Peyer's patch (tissue), 4 donors: ENCODE measurements at places on chromosomes 1 and 21.

DNA sequence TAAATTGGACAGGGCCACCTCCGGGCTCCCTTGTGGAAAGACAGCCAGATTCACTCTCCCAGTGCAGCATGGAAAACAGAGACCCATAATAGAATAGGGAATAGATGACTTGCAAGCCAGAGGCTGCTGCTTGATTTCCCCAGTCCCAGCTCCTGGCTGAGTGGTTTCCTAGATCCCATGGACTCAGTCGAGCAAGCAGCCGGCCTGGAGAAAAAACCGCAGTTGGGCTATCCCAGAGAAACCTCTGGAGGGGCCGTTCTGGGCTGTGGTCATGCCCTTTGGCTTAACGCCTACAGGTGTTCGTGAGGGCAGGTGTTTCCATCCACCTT, 61.7 kb downstream of the ELK4 start:
- H3K27ac ChIP-seq, result no peak overlapping the region
- H3K4me3 ChIP-seq, result no peak overlapping the region
- no peak for DNase-seq
- H3K4me1 ChIP-seq, result peaks cover 9% of the 10 kb centered on the region

GRCh38 chr1:153942766-153943549, 3.6 kb downstream of the DENND4B start:
- no peak for DNase-seq
- H3K4me1 ChIP-seq, result no peaks in the 10 kb centered on the region
- H3K27ac ChIP-seq, result no peak overlapping the region
- H3K36me3 ChIP-seq, result peaks cover 60% of the 10 kb centered on the region
- H3K4me3 ChIP-seq, result no peak overlapping the region

- no peaks in the 10 kb centered on the region for H3K27me3 ChIP-seq
- H3K27ac ChIP-seq, result peak overlapping the region; percentile 49
- H3K4me1 ChIP-seq, result peaks cover 18% of the 10 kb centered on the region
- DNase-seq, result peak; percentile 89
- no peak overlapping the region for H3K4me3 ChIP-seq
These were observed 8.3 kb upstream of the SLC2A1 start for GRCh38 chr1:42966688-42967612.

- H3K27me3 ChIP-seq, result no peaks in the 10 kb centered on the region
- H3K36me3 ChIP-seq, result no peaks in the 10 kb centered on the region
- H3K4me3 ChIP-seq, result no peak overlapping the region
- no peak for DNase-seq
- H3K4me1 ChIP-seq, result no peaks in the 10 kb centered on the region
These were observed 30.9 kb downstream of the ERG start for GRCh38 chr21:38467374-38467773.

GRCh38 chr1:48251821-48252220, 29.3 kb downstream of the SLC5A9 start:
- H3K27me3 ChIP-seq, result no peaks in the 10 kb centered on the region
- H3K36me3 ChIP-seq, result no peaks in the 10 kb centered on the region
- no peaks in the 10 kb centered on the region for H3K4me1 ChIP-seq
- H3K27ac ChIP-seq, result no peak overlapping the region

GRCh38 chr1:6093071-6093470, 47.4 kb downstream of the KCNAB2 start:
- H3K27me3 ChIP-seq, result no peaks in the 10 kb centered on the region
- DNase-seq, result no peak
- no peak overlapping the region for H3K4me3 ChIP-seq
- H3K27ac ChIP-seq, result no peak overlapping the region
- H3K36me3 ChIP-seq, result no peaks in the 10 kb centered on the region

DNA sequence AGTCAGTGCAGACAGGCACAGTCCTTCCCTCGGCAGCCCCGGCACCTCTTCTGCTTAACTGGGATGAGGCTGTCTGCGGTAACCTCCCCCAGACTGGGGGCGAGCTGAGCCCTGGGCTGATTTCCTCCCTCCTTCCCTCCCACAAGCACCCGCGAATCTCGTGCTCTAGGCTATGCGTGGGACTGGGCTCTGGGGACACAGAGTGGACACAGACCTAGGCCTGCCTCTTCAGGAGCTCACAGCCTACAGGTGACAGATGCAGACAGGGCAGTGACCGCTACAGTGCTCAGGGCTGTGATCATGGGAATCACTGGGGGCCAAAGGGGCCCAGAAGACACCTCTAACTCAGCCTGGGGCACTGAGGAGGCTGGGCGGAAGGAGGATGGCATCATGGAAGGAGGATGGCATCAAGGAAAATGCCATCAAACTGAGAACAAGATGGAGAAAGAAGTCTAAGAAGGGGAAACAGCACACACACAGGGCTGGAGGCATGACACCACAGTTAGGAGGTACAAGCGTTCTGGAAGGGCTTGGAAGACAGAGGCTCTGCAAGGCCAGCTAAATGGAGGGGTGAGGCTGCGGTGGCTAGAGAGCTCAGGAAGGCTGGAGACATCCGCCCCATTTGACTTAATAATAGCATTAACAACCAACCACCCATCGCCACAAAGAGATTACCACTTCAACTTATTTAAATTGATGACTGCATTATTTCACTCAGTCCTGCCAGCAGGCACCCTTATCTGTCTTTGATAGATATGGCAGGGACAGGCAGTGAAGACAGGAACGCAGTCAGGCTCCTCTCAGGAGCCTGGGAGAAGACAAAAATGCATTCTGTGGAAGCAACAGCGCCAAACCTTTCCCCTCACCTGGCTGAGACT, 4.2 kb downstream of the TTC39A start:
- H3K36me3 ChIP-seq, result no peaks in the 10 kb centered on the region
- no peak overlapping the region for H3K4me3 ChIP-seq
- H3K27ac ChIP-seq, result no peak overlapping the region
- no peaks in the 10 kb centered on the region for H3K27me3 ChIP-seq

- no peaks in the 10 kb centered on the region for H3K27me3 ChIP-seq
- H3K4me1 ChIP-seq, result no peaks in the 10 kb centered on the region
- peak; percentile 25 for DNase-seq
These were observed 80.3 kb upstream of the ARTN start for GRCh38 chr1:43853161-43853921.

DNA sequence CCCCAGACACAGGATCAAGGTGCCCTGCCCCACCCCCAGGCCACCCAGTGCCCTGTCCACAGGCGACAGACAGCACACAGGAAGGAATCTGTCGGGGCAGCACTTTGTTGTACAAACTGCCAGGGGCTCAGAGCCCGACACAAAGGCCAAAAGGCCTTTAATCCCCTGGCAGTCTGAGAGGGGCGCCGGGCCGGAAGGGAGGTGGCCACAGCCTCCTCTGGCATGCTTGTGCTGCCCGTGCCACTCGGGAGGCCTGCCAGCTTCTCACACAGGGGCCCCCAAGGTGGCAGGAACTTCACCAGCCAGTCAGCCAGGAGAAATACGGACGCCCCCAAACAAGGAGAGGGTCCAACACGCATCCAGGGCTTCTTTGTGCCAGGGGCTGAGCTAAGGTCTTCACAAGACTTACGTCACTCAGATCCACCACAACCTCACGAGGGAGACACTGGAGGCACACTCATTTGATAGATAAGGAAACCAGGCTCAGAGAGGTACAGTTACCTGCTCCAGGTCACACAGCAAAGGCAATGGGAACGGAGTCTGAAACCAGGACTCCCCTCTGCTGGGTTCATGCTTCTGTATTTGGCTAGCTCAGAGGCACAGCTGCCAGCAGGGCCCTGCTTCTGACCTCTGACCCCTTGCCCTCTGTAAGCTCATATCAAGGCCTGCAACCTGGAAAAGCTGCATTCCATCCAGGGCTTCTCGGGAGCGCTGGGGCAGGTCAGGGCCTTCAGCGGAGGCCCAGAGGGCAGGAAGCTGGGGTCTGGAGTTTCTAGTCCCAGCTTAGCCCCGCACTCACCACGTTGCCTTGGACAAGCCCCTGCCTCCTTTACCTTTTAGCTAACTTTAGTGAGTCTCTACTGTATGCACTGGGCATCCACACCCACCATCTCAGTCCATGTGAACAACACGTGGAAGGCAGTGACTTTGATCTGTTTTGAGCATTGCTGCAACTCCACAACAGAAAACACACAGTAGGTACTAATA, 34.8 kb downstream of the HSPG2 start:
- H3K27ac ChIP-seq, result peak overlapping the region; percentile 33
- no peaks in the 10 kb centered on the region for H3K36me3 ChIP-seq
- peaks cover 92% of the 10 kb centered on the region for H3K4me1 ChIP-seq
- no peak for DNase-seq
- no peak overlapping the region for H3K4me3 ChIP-seq
- no peaks in the 10 kb centered on the region for H3K27me3 ChIP-seq

DNA sequence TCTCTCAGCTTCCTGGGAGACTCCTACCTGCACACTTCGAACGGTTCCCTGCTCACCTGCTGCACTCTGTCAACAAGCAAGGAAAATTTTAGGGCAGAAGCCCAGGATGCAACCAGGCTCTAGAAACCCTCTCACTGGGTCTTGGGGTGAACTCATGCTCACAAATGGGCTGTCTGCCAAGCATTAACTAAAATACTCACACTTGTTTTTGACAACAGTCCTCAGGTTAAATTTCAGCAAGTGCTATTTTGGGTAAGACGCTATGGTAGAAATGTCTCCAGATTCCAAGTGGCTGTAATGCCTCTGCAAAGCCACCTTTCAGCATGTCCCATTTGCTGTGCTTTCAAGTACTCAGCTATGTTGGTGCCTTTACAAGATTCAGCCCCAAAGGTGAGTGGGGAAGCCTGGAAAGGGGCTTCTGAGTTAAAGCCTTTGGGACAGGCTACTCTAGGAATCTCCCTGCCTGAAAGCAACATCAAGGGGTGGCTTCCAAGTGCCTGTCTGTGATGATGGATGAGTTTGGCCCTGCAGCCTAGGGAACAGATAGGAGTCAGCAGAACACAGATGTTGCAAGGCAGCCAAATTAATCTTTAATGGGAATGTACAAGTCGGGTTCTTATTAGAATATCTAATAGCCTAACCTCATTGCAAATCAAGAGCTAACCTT, 211.9 kb upstream of the SPAG17 start:
- no peak overlapping the region for H3K27ac ChIP-seq
- DNase-seq, result no peak
- H3K36me3 ChIP-seq, result no peaks in the 10 kb centered on the region
- no peaks in the 10 kb centered on the region for H3K4me1 ChIP-seq
- no peak overlapping the region for H3K4me3 ChIP-seq
- H3K27me3 ChIP-seq, result no peaks in the 10 kb centered on the region

DNA sequence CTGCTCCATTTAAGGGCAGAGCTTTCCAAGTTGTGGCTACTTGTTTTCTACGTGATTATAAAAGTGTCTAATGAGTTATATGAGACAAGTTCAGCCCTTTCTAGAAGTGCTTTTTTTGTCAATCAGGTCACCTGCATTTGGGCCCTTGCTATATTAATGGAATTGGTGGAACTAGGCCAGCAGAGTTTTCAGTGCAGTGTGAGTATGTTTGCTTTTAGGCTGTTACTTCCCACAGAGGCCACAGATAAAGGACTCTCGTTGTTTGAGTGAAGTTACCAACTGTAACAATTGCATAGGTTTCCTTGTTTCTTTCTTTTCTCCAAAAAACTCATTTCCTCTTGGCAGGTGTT, 10.9 kb downstream of the SMAP2 start:
- H3K27ac ChIP-seq, result peak overlapping the region; percentile 92
- peak overlapping the region; percentile 6 for H3K4me3 ChIP-seq
- no peaks in the 10 kb centered on the region for H3K27me3 ChIP-seq
- H3K4me1 ChIP-seq, result peaks cover 15% of the 10 kb centered on the region
- H3K36me3 ChIP-seq, result no peaks in the 10 kb centered on the region
- DNase-seq, result no peak

- H3K27me3 ChIP-seq, result no peaks in the 10 kb centered on the region
- no peak overlapping the region for H3K4me3 ChIP-seq
- no peak for DNase-seq
- H3K27ac ChIP-seq, result no peak overlapping the region
- peaks cover 40% of the 10 kb centered on the region for H3K4me1 ChIP-seq
These were observed 4.4 kb downstream of the HPCA start for GRCh38 chr1:32890516-32891240.

DNA sequence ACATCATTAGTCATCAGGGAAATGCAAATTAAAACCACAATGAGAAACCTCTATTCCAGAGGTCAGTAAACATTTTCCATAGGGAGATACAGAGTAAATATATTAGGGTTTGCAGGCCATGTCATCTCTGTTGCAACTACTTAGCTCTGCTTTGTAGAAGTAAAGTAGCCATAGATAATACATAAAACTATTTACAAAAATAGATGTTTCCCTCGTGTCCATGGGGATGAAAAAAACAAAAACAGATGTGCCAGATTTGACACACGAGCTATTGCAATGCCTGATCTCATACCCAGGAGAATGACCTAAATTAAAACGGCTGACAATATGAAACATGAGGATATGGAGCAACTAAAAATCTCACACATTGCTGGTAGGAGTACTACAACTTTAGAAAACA, 17.3 kb downstream of the LTN1 start:
- H3K4me1 ChIP-seq, result no peaks in the 10 kb centered on the region
- no peak overlapping the region for H3K27ac ChIP-seq
- no peak overlapping the region for H3K4me3 ChIP-seq
- no peaks in the 10 kb centered on the region for H3K36me3 ChIP-seq
- H3K27me3 ChIP-seq, result no peaks in the 10 kb centered on the region
- no peak for DNase-seq

DNA sequence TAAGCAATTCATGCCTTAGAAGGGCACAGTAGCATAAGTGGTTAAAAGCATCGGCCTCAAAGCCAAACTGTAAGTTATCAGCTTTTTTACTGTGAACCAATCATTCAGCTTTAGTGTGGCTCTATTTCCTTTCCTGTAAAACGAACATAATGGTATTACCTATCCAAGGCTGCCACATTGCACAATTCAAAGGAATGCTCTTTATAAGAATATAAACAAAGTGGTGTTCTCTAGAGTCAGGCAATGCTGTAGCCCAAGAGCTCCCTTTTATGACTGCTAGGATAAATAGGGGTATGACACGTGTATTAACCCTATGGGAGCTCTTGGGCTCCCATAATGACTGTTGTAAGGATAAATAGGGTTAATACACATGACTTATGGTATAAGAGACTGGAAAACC, 25.4 kb downstream of the INTS7 start:
- H3K27ac ChIP-seq, result no peak overlapping the region
- no peaks in the 10 kb centered on the region for H3K27me3 ChIP-seq
- H3K4me1 ChIP-seq, result no peaks in the 10 kb centered on the region

- H3K27ac ChIP-seq, result no peak overlapping the region
- H3K27me3 ChIP-seq, result no peaks in the 10 kb centered on the region
- H3K4me3 ChIP-seq, result no peak overlapping the region
- H3K36me3 ChIP-seq, result no peaks in the 10 kb centered on the region
These were observed 365.4 kb downstream of the LTN1 start for GRCh38 chr21:28627261-28627660.

DNA sequence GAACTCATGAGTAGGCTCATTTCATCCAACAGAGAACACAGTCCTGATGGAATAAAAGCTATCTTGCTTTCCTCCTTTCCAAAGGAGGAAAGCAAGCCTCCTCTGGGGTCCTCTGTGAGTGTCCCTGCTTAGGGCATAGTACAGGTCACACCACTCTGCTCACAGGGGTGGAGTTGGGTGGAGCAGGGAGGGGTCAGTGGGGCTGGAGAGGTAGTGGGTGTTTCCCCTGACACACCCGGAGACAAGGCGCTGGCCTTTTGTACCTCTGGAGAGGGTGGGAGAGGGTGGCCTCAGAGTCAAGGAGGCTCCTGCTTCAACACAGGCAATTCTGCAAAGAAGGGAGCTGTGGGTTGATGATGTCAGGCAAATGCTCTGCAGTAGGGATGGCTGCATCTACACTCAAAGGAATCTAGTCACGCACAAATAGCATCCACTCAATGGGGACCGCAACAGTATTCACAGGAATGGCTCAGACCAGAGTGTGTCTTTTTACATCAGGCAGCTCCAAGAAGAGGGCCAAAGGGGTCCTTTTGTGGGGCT, 58.6 kb upstream of the PLXNA2 start:
- DNase-seq, result no peak
- no peaks in the 10 kb centered on the region for H3K27me3 ChIP-seq
- H3K36me3 ChIP-seq, result no peaks in the 10 kb centered on the region
